ENCODE measurements at places on chromosomes 5 and 9. TPM values are rescaled to one million over a fixed set of nuclear protein-coding genes. Genes with fewer than 3 reads are reported as not detected.

GRCh38 chr5:124658867-124659557, 87.4 kb downstream of the ZNF608 start:
- H3K36me3 ChIP-seq = no peaks in the 10 kb centered on the region
- DNase-seq = no peak
- no peaks in the 10 kb centered on the region for H3K27me3 ChIP-seq
- peak overlapping the region; percentile 38 for H3K27ac ChIP-seq
- peaks cover 65% of the 10 kb centered on the region for H3K4me1 ChIP-seq

- H3K36me3 ChIP-seq = peaks cover 3% of the 10 kb centered on the region
- no peaks in the 10 kb centered on the region for H3K27me3 ChIP-seq
- no peak overlapping the region for H3K27ac ChIP-seq
- H3K4me1 ChIP-seq = peaks cover 25% of the 10 kb centered on the region
These were observed 213.0 kb upstream of the TARS1 start for GRCh38 chr5:33227746-33228145.

DNA sequence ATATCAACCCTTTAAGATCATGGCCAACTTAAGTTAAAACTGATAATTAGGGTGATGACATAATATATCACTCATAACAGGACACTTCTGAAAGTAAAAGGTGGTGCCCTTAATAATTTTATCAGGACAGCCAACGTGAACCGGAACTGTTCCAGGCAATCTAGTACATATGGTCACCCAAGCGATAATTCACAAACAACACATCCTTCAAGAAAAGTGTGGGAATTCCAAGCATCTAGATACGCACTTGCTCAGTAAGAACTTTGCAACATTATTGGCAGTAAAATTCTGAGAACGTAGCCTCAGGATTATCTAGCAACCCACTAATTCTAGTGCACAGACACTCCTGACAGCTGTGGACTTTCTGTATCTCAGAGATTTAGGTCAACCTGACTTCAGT, 85.7 kb downstream of the ALDH7A1 start:
- H3K4me1 ChIP-seq = peaks cover 32% of the 10 kb centered on the region
- DNase-seq = no peak
- H3K36me3 ChIP-seq = no peaks in the 10 kb centered on the region
- no peaks in the 10 kb centered on the region for H3K27me3 ChIP-seq
- H3K27ac ChIP-seq = no peak overlapping the region

GRCh38 chr9:33105504-33105903, 29.0 kb upstream of the SMU1 start:
- no peaks in the 10 kb centered on the region for H3K36me3 ChIP-seq
- H3K4me3 ChIP-seq = no peak overlapping the region
- no peak for DNase-seq
- no peak overlapping the region for H3K27ac ChIP-seq
- H3K4me1 ChIP-seq = peaks cover 4% of the 10 kb centered on the region

The FOXD4L3 gene
- not detected for total RNA-seq

The AIF1L gene
- total RNA-seq = 118 TPM

The C9orf50 gene
- total RNA-seq = 0.27 TPM

The KYAT1 gene
- 17.9 TPM for total RNA-seq

The DIPK1B gene
- total RNA-seq = 49.2 TPM

The ROR2 gene
- 12.4 TPM for total RNA-seq

The SPAG8 gene
- 1.4 TPM for total RNA-seq
